ENCODE measurements at places on chromosomes 2 and 18.

DNA sequence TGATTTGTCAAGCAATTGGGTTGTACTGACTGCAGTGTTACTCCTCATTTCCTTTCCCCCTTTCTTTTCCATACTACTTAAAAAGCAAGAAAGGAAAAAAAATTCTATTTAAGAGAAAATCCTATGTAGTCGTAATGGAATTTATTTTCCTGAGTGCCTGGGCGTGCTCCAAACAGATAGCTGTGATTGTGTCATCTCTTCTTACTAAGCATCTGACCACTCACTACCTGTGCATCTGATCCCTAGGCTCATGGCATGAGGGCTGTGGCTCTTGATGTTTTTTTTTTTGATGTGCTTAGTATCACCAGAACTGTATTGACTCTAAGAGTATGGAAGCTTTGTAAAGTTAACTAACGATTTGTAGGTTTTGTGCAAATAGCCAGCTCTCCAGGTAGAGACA, 19.0 kb downstream of the CRIM1 start:
- no peak for DNase-seq

DNA sequence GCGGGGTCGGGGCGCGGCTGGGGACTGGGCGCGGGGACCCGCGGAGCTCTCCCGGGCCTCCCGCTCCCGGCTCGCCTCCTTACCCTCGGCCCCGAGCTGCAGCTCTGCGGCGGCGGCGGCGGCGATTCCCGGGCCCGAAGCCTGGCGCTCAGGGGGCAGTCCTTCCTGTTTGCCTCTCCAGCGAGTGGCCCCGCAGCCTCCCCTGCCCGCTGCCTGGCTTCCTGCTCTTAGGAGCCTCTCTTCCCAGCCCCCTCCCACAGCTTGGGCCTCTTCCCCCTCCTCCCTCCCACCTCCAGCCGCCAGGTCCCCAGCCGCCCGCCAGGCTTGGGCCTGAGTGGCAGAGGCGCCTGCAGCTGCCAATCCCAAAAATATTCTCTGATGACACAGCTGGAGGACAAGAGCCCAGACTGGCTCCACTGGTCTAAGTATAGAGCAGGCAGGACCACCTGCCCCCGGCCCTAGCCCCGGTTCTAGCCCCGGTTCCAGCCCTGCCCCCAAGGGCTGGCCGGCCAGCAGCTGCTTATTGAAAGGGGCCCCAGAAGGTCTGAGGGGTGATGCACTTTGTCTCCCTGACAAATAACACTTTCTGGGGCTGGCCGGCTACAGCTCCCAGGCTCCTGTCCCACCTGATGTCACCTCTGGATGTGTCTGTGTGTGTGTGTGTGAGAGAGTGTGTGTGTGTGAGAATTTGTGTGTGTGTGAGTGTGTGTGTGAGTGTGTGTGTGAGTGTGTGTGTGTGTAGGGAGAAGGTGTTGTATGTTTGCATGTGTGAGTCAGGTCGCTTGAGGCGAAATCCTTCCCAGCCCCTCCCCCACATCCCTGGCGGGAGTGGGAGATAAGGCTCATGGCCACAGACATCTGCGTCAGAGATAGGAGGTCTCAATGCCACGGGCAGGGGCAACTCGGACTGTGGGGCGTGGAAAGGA, at the start of gene OBSL1:
TSS of gene OBSL1 (minus strand) at position 229 of the 926 bp plus-strand sequence. CDS start 307 bp downstream, outside the sequence.
- peak; percentile 78 for DNase-seq

DNA sequence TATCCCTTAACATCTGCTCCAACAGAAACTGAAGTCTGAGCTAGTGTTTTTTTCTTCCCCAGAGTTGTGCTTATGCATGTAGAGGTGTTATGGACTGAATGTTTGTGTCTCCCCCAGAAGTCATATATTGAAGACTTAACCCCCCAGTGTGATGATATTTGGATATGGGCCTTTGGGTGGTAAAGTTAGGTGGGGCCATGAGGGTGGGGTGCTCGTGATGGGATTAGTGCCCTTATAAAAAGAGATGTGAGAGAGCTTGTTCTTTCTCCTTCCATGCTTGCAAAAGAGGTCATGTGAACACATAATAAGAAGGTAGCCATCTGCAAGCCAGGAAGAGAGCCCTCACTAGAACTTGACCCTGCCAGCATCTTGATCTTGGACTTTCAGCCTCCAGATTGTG, 34.4 kb upstream of the APOB start:
- DNase-seq = no peak

- DNase-seq = no peak
Measured at GRCh38 chr2:120489023-120489422, 143.1 kb downstream of the INHBB start.

DNA sequence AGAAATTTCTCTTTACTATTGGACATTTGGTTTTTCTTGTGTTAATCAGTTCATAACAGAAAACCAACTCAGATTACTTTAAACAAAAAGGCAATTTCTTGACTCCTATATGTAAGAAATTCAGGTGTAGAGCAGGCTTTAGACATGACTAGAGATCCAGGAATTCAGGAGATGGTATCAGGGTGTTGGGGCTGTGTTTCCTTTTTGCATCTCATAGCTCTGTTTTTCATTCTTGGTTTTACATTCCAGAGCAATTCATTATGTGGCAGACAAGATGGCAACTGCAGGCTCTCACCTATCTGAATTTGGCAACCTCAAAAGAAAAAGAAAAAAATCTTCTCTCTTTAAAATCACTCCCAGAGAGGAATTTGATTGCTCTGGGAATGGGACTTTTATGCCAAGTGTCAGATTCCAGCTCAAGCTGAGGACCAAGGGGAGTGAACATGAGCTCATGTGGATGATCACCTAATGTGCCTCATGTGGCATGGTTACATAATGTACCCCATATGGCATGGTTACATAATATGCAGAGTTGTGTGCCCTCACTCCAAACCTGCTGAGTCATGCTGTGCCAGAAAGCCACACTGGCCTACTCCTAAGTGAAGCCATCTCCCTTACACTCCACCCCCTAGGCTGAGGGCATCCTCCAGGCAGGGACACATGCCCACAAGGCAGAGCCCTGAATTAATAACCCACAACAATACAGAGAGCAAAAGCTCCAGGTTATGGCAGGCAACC, 282.7 kb downstream of the MBD2 start:
- no peak for DNase-seq

DNA sequence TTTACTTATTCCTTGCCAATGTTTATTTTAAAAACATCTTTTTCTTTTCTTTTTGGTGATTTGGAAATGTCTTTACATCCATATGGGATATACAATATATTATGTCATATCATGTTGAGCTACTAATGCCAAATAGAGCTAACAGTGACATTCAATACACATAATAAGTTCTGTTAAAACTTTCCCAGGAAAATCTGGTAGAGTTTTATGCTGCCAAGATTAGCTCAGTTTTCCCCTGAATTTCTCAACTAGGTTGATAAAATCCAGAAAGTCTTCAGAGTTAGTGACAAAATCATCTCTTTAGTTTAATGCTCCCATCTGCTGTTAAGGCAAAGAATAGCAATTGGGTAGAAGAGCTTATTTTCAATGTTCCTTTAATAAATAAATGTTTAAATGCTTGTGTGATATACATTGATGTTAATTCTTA, 9.9 kb downstream of the COL3A1 start:
- DNase-seq = no peak

- no peak for DNase-seq
Measured at GRCh38 chr2:52264911-52265310, 1233.0 kb upstream of the NRXN1 start.

DNA sequence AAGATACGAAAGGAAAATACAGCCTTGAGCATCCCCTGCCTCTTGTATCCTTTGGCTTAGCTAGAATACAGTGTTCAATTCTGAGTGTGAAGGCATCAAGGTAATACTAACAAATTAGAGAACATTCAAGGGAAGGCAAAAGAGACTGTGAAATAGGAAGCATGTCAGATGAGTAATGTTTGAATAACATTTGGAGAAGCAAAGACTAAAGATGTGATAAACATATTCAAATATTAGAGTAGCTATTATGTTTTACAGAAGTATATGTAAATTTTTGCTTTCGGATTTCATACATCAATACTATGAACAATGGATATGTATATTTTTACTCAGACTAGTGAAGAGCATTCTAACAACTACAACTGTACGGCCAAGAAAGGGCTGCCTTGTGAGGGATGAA, 161.7 kb upstream of the FN1 start:
- no peak for DNase-seq

DNA sequence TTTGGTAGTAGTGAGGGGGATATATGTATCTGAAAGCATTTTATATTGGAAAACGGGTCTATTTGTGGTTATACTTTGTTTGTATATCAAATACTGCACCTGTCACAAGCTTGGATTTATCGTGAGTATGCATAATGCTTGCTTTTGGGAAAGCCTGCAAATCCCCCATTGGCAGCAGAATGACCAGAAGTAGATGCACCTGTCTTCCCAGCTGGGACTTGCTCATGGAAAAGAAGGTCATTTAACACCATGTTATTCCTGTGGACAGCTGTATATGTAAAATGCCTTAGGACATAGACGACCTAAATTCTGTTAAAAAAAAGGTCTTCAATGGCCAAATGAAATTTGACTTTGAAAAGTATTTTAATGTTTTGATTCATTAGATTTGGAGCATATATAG, 599.4 kb downstream of the XIRP2 start:
- DNase-seq = no peak

DNA sequence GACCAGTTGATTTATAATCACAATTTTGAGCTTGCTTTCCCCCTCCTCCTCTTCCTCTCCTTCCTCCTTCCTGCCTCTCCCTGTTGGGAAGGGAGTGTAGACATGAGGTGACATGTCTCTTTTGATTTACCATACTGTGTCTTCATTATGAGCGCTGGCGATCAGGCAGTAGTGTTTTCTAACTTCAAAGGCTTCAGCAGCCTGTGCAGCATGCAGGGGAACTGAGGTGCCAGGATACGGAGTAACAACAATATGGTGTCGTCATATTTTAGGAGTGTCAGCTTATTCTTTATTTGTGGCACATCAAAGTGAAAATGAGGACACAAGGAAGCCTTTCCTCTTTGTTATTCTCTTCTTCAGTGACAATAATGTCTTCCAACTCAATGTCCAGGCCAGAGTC, 864.2 kb downstream of the SLC4A3 start:
- no peak for DNase-seq
